Naive B cell (primary cell): ENCODE measurements at places on chromosomes 12 and 14.

DNA sequence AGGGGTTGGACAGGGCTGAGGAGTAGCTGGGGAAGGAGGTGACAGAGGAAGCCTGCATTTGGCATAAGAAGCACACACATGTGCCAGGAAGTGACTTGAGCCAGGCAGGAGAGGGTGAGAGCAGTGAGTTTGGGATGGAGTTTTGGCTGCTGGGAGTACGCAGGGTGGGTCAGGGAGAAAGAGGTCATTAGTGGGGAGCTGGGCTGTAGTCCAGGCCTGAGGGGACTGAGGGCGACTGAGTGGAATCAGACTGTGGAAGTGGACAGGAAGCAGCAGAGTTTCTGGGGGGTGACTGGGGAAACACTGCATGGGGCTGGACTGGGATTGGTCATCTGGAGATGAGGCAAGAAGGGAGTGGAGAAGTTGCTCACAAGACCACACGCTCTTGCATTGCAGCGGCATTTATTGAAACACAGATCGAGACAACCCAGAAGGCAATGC, 7.6 kb downstream of the KRT85 start:
- no peak for DNase-seq

GRCh38 chr12:41943671-41944070, 201.0 kb downstream of the GXYLT1 start:
- DNase-seq, result no peak

- no peak for DNase-seq
Observed at GRCh38 chr12:116590561-116590960, 31.4 kb downstream of the MAP1LC3B2 start.

DNA sequence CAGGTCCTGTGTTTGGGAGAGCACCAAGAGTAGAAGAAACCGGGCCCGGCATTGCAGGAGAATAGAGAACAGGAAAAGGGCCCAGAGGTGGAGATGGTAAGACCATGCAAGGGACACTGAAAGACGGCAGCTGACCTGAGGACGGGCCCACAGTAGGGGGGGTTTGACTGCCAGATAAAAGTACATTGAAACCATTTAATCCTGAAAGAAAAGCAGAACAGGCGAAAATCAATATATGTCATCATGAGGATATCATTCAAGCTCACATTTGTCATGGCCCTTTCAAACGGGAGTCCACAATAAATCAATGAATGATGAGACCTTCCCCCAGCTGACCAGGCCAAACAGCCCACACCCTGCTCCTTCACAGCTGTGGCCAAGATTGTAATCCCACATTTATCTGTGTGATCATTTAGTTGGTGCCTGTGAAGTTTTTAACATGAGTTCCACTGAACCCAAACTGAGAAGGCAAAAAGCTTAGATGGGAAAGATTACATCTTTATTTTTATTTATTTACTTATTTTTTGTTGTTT, 39.5 kb downstream of the E2F7 start:
- DNase-seq, result no peak

- DNase-seq, result no peak
Observed at GRCh38 chr12:26188127-26188526, 7.2 kb upstream of the SSPN start.

- no peak for DNase-seq
Observed at GRCh38 chr14:69004731-69005431, 25.8 kb upstream of the ACTN1 start.

- DNase-seq, result no peak
Observed at GRCh38 chr12:69886109-69886508, 61.1 kb downstream of the MYRFL start.

GRCh38 chr14:23228812-23229211, 8.9 kb upstream of the RNF212B start:
- no peak for DNase-seq

GRCh38 chr12:110619534-110619953, 5.6 kb downstream of the TCTN1 start:
- peak; percentile 49 for DNase-seq

DNA sequence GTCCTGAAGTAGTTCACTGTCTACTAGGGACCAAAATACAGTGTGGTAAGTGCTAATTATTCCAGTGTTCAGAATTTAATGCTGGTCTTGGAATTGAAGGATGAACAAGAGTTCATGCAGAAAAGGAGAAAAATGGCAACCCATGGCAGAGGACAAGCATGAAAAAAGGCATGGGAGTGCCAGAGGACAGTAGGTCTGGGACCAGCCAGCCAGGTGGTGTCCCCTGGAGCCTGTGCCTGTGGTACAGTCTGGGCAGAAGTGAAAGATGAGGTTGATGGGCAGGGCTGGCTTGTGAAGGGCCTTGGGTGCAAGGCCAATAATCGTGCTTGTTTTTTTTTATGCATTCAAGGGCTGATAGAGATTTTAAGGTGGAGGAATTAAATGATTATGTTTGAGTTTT, 21.0 kb downstream of the C12orf75 start:
- DNase-seq, result no peak

GRCh38 chr12:7937833-7938506, 2.0 kb upstream of the SLC2A3 start:
- DNase-seq, result no peak

DNA sequence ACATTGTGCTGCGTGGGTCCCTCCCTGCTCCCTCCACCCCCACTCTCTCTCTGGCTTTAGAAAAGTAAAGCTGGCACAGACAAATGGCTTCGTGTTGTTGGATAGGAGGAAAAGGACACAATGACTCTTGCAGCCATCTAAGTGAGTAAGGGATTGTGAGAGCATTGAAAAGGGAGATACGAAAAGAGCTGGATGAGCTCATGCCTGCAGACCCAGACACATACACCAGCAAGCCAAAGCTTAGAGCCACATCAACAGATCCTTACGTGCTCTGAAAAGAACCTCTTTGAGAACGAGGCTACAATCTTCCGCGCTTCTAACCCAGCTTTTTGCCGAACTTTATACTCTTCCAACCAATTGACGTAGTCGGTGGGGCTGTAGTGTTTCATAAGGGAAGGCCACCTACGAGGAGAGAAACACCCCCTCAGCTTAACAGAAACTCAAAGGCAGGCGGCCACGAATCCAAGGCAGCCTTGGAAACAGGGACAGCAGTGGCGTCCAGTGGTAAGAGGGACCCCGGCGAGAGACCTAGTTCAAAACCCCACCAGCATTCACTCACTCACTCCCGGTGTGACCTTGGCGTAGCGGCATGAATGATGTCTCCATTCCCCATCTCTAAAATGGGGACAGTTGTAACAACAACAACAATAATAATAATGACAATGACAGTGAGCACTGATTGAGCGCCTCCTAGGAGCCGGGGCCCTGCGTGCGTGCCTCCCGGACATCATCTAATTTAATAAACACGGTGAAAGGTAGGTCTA, 1.1 kb downstream of the FBXO21 start:
- DNase-seq, result no peak

DNA sequence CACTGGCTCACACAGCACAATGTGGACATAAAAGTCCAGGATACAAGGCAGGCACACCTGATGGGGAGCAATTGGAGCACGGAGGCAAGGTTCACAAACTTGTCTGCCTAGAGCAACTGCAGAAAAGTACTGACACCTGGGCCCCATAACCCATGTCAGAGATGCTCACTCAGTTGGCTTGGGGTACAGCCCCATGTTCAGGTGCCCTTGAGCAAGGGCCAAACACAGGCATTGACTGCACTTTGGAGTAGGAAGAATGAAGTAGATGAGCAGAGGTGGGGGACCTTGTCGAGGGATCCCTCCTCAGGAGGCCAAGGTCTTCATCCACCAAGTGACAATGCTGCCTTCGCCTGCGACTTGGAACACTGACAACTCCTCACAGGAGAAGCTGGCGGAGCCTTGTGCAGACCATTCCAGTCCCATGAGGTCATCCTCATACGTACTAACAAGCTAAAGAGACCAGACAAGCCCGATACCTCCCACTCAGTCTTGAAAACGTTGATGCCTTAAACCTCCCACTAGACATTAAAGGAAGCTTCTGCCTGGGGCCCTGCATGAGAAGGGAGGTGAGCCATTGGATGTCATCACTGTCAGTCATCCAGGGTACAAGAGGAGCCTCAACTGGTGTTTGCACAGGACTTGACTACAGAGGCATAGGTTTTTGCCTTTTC, 42.5 kb upstream of the C14orf180 start:
- no peak for DNase-seq

DNA sequence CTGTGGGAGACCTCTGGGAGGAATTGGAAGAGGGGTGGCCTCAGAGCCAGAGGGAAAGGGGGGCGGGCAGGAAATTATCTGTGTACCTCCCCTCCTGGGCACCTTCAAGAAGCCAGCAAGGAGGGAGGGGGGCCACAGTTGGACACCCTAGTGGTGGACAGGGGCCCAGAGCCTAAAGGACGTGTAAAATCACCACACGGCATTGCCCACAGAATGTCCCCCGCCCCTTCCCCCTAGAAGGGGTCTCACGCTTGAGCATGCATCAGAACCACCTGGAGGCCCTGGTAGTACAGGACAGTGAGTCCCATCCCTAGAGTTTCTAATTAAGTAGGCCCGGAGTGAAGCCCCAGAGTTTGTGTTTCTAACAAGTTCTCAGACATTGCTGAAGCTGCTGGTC, 8.2 kb downstream of the ENDOU start:
- DNase-seq, result no peak

- DNase-seq, result no peak
Observed at GRCh38 chr14:100121643-100122480, 37.6 kb downstream of the DEGS2 start.

DNA sequence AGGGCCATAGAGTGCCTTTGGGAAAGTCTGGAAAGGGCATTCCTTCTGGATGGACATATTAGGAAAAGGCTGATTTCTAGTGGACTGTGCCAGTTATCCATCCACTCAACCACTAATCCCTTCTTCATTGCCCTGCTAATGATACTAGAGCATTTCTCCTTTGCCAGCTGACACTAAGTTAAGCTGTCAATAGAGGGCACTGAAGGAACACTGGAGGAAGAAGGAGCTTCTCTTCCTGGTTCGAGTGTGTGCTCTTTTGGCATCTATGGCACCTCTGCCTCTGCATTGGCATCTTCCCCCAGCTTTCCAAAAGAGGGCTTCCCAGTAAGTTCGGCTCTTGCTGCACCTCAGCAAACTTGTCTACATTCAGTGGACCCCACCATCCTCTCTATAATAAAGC, 165.4 kb downstream of the DERA start:
- no peak for DNase-seq

- DNase-seq, result no peak
Observed at GRCh38 chr14:39673270-39673711, 241.1 kb upstream of the FBXO33 start.

- DNase-seq, result no peak
Observed at GRCh38 chr12:1083889-1084262, 92.9 kb downstream of the ERC1 start.

- DNase-seq, result no peak
Observed at GRCh38 chr12:1994429-1995143, 9.7 kb downstream of the DCP1B start.
